ENCODE measurements at places on chromosomes 16 and 17.

GRCh38 chr17:7084088-7084487 is 4.0 kb upstream of the CLEC10A start:
- no peak for DNase-seq

DNA sequence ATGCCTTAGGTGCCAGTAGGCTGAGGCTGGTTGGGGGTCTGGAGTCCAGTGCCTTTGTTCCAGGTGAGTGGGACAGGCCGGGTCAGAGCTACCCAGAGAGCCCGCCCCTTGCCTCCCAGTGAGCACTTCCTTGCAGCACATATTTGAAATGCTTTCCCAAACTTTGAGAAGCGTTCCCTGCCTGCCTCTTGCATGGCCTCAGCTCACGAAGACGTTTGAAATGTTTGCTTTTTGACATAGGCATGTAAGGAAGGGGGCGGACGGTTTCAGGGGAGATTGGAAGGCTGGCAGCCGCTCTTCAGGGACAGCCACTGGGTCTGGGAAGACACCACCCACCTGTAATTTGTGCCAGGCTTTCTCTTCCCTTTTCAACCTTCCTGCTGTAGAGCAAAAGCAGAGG is 5.1 kb upstream of the FOXL1 start:
- DNase-seq = no peak

GRCh38 chr16:1612320-1613111 is at the start of gene CRAMP1:
CRAMP1 (plus strand) TSS chr16:1612360; CDS start chr16:1614640, 2,280 bp downstream.
- no peak for DNase-seq

DNA sequence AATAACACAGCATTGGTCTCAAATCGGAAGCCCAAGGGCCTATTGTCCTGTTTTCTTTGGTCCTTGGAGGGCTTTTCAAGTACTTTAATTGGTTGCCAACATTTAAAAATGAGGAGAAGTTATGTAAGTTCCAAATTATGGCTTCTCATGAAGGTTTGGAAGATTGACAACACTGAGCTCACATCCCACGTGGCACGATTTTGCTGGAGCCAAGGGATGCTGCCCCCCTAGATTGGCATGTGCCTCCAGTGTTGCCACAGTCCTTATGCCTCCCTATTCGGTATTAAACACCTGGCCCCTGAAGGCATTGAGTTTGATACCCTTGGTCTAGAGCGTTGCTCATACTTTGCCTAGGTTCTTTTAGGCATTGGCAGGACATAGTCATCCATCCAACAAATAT is 108.0 kb downstream of the ZNF18 start:
- DNase-seq = no peak

DNA sequence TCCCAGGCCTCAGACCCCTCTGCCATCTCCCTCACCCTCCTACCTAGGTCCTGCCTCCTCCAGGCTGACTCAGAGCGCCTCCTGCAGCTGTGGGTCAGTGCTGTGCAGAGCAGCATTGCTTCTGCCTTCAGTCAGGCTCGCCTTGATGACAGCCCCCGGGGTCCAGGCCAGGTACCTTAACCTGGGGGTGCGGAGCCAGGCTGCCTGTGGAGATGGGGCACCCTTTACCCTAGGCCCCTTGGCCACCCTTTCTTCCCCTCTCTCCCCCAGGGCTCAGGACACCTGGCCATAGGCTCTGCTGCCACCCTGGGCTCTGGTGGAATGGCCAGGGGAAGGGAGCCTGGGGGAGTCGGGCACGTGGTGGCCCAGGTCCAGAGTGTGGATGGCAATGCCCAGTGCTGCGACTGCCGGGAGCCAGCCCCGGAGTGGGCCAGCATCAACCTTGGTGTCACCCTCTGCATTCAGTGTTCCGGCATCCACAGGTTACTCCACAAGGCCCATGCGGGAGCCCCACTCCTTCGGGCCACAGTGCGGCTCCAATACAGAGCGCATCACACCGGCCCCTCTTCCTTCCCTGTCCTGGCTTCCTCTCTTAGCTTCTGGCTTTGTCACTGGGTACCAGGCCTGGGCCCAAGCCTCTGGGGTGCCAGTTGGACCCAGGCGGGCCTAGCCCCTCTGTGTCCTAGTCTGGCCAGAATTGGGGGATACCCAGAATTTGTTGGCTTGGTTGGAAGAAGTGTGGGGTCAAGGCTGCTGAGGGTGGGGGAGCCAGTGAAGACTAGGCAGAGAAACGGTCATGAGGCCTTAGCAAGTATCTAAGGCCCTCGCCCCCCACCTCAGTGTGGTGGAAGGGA is 5.0 kb upstream of the KCTD11 start:
- DNase-seq = no peak

DNA sequence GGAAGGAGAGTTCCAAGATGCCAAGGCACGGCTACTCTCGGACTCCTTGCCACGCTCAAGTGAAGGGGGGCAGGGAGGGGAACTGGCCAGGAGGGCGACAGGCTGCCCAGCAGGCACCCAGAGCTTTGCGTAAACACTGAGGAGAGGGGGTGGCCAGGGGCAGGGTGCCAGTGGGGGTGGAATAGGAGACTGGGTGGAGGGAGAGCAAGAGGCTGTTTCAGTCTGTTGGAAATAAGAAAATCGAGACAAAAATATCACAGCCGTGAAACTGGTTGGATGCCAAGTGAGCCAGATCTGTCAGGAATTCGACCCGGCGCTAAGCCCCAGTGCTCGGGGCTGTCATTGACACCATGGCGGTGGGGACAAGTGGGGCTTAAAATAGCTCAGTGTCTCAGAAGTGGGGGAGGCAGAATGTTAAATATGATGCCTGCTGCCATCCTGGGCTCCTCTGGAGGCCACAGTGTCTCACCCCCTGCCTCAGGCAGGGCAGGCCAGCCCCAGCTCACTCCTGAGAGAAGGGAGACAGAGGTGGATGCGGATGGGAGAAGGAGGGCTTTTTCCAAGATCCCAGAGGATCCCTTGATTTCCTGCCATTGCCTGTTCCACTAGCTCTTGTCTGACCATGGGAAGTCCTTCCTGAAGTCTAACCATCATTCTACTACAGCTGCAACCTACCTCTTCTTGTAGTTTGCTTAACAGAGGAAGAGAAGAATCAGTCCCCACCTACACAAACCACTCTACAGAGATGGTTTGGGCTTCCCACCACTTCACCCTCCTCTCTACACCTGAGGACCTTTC is 9.5 kb downstream of the PNMT start:
- no peak for DNase-seq

DNA sequence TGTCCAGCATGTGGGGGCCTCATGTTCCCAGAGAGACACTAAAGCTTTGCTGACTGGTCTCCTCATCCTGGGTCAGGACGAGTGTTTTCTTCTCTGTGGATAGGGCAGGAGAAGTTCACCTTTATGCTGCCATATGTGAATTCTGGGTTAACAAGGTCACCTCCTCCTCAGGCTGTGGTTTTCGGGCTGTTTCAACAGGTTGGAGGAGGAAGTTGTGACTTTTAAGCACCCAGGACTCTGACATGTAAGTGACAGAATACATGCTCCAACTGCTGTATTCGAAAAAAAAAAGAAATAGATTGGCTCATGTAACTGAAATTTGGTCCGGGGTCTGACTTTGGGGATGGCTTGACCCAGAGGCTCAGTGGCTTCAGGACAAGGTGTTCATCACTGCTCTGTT is 54.2 kb downstream of the SNX20 start:
- DNase-seq = no peak

DNA sequence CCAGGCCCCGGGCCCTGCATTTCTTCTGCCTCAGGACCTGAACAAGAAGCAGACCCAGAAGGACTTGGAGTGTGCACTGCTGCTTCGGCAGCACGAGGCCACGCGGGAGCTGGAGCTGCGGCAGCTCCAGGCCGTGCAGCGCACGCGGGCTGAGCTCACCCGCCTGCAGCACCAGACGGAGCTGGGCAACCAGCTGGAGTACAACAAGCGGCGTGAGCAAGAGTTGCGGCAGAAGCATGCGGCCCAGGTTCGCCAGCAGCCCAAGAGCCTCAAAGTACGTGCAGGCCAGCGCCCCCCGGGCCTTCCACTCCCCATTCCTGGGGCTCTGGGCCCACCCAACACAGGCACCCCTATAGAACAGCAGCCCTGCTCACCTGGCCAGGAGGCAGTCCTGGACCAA is 9.2 kb downstream of the HIRIP3 start:
- DNase-seq = no peak

- DNase-seq = no peak
Measured at GRCh38 chr17:66836063-66837005, 1.4 kb downstream of the CACNG5 start.

DNA sequence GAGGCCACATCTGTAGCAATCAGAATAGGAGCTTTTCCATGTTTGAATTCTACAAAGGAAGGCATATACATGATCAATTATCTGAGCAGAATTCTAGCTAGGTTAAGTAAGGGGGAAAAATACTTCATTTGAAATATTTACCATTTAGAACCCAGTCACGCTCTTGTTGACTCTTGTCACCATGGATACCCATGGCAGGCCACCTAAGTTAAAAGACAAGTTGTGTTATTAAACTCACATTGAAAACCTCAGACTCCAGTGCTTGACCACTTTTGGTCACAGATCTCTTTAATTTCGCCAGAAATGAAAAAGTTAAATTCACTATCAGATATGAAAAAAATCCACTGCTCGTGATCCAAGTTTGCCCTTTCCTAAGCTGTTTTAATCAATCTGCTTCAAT is 4.1 kb downstream of the DDX5 start:
- no peak for DNase-seq

DNA sequence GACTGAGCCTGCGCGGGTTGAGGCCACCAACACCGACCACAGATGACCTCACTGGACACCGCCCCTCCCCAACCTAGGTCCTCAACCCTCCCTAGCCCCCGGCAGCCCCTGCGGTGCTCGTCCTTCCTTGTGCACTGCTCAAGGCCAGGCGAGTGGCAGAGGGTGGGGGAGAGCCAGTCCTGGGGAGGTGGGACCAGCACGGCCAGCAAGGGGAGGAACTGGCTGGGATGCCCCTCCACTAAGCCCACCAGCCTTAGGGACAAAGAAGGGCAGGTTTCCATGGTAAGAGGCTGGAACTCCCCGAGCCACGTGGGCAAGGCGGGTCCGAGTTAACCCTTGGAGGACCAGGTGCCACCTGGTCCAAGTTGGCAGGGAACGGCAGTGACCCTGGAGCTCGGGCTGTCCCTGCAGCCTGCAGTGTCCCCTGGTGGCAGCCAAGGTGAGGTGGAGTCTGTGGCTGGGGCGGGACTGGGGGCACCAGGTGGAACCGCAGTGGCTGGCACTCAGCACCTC is 9.2 kb downstream of the FSCN2 start:
- no peak for DNase-seq

GRCh38 chr17:57876023-57876865 is 26.4 kb upstream of the MRPS23 start:
- DNase-seq = no peak

- DNase-seq = no peak
Measured at GRCh38 chr16:84482001-84482891, 22.2 kb downstream of the MEAK7 start.

- no peak for DNase-seq
Measured at GRCh38 chr17:82088838-82089722, 9.0 kb downstream of the FASN start.

- DNase-seq = no peak
Measured at GRCh38 chr17:7313088-7313889, 1.9 kb downstream of the GPS2 start.
